ENCODE measurements at places on chromosomes 2 and 18. TPM values are rescaled to one million over a fixed set of nuclear protein-coding genes. Genes with fewer than 3 reads are reported as not detected.
A peak's percentile ranks its signal among the peaks of the same experiment; 100 is the strongest.

The TMEM214 gene
- total RNA-seq, result 96.4 TPM

DNA sequence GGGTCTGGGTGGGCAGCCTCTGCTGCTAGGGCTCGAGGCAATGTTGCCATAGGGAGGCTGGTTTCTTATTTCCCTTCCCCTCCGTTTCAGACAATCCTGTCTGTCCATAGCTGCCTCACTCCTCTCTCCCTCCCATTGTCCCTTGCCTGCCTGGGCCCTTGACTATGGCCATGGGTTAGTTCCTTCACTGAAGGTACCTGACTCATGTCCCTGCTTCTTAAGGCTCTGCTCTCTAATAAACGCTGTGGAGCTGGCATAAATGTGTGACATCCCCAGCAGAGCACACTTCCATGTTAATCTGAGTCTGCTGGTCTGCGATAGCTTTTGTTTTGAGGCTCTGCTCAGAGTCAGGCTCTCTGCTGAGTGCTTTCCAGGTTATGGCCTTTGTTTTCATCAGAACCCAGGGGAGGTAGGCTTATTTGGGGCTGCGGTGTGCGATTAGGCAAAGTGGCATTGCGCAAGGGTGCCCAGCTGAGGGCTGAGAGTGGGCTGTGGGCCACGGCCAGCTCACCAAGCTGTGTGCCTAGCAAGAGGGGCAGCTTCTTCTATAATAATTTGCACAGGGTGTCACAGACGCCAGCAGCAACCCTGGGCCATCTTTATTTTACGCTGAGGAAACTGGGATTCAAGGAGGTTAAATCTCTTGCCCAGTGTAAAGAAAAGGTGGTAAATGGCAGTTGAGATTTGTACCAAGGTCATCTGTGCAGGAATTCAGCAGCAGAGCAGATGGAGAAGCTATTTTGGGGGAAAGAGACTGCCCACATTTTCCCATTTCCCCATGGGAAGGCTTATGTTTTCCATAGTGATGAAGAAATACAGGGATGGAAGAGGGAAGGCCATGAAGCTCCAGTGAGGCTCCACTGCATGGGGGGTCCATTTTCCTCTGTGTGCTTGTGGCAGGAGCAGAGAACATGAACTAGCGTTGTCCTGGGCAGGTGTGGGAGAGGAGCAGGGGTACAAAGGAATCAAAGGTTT is 25.6 kb downstream of the MRPL33 start:
- peak overlapping the region; percentile 100 for H3K27ac ChIP-seq
- DNase-seq, result no peak
- H3K4me3 ChIP-seq, result no peak overlapping the region
- H3K36me3 ChIP-seq, result no peaks in the 10 kb centered on the region
- no peaks in the 10 kb centered on the region for H3K27me3 ChIP-seq

The ITGA6 gene
- 67.6 TPM for total RNA-seq

DNA sequence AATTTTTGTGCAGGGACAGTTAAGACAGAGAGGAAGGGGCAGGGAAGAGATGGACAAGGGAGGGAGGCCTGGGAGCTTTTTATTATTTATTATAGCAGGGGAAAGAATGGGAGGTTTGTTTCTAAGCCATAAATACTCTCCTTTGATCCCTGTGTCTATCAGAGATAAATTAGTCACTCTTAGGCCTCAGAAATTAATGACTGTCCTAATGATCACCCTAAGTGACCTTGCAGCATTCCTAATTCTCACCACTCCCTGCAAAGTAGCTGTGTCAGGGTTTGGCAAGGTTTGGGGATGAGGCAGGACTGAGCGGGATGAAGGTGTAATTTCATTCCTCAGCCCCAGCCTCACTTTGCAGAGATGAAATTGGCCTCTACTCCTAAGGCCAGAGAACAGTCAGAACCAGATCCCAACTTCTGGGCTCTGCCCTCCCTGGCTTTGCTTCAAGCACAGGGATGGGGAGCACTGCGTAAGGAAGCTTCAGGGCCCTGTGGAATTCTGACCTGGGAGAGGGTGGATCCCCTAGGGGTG is 95.0 kb downstream of the TMEM17 start:
- H3K27ac ChIP-seq, result peak overlapping the region; percentile 90
- no peak for DNase-seq
- H3K36me3 ChIP-seq, result no peaks in the 10 kb centered on the region
- H3K4me1 ChIP-seq, result no peaks in the 10 kb centered on the region
- H3K4me3 ChIP-seq, result no peak overlapping the region
- H3K27me3 ChIP-seq, result no peaks in the 10 kb centered on the region

The PLGLB1 gene
- 2.0 TPM for total RNA-seq

The CLIP4 gene
- 50.1 TPM for total RNA-seq

The MYO7B gene
- 2.0 TPM for total RNA-seq

DNA sequence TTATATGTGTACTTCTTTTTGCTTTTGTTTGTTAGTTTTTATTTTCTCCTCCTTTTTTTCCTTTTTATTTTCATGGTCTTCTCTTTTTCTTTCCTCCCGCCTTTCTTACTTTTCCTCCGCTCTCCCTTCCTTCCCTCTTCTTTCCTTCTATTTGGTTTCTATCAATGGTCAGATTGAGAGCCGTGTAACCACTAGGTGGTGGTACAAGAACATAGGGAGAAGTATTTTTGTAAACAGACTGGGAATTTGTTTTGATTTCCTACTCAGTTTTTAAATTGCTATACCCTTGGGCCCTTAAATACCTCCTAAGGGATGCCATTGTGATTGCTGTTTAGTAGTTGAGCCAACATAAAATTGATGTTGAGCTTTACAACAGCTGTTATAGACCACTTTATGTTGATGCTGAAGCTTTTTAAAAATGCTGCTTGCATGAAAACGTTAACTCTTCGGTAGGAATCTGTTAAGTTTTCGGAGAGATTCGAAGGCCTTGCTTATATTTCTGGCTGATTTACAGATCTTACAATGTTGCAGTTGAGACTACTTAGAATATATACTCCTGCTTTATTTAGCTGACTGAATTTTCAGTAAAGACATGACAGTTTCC is 124.2 kb downstream of the UBE2E3 start:
- H3K4me1 ChIP-seq, result no peaks in the 10 kb centered on the region
- DNase-seq, result no peak
- no peak overlapping the region for H3K27ac ChIP-seq
- no peaks in the 10 kb centered on the region for H3K36me3 ChIP-seq

DNA sequence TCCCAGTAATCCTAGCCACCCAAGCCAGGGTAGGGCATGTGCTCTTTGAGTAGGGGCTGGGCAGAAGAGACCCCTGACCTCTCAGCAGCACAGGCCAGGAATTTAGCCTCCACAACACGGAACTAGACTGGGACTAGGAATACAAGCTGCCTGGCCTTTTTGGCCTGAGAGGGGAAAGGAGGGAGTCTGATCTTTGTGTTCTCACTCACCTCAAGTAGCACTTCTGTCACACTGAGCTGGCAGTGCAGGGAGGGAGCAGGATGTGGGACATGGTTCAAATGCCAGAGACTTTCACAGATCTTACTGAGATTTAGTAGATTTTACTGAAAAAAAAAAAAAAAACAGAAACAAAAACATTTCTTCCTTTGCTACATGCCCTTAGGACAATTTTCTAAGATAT is 395.2 kb downstream of the CMPK2 start:
- H3K4me1 ChIP-seq, result no peaks in the 10 kb centered on the region
- H3K36me3 ChIP-seq, result no peaks in the 10 kb centered on the region
- no peaks in the 10 kb centered on the region for H3K27me3 ChIP-seq
- DNase-seq, result no peak
- no peak overlapping the region for H3K27ac ChIP-seq

The ITGB6 gene
- total RNA-seq, result not detected

The FAM237A gene
- not detected for total RNA-seq

The PCARE gene
- not detected for total RNA-seq

DNA sequence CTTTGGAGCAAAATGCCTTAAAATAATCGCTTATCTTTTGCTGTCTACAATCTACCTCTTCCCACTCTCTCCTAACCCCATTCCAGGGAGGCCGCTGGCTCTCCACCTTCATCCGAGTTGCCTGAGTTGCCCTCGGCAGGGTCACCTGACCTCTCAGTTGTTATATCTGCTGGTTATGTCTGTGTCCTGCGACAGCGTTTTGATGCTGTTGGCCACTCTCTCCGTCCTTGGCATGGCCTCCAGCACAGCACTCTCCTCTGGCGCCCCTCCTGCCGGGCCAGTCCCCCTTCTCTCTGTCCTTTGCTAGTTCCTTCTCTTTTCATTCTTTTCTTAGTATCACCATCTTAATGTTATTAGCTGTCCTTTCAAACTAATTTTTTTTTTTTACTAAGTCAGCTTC is 41.6 kb downstream of the TRAF3IP1 start:
- H3K36me3 ChIP-seq, result peaks cover 2% of the 10 kb centered on the region
- no peak overlapping the region for H3K27ac ChIP-seq
- H3K4me1 ChIP-seq, result no peaks in the 10 kb centered on the region
- DNase-seq, result no peak

DNA sequence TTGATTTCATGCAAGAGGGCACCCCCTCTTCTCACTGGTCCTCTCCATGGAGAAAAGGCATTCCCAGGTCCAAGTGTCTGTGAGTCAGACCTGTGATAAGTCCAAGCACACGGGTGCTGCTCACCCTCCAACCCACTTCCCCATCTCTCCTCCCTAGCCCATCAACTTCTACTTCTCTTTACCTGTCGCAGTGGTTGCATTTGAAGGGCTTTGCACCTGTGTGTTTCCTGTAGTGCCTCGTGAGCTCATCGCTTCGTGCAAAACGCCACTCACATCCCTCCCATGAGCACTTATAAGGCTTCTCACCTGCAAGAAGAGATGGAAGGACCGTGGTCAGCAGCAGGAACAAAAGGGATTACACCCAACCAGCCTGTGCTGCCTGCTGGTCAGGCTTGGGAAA is 77.5 kb downstream of the KLF7 start:
- no peak overlapping the region for H3K27ac ChIP-seq
- H3K4me1 ChIP-seq, result peaks cover 2% of the 10 kb centered on the region
- H3K36me3 ChIP-seq, result peaks cover 2% of the 10 kb centered on the region
- DNase-seq, result no peak
